T-helper 17 cell (primary cell): ENCODE measurements at places on chromosomes 6 and 20. TPM values are rescaled to one million over a fixed set of nuclear protein-coding genes. Genes with fewer than 3 reads are reported as not detected.

Gene PHF10
- 64.3 TPM for total RNA-seq

GRCh38 chr6:85472744-85473143, 22.9 kb downstream of the NT5E start:
- H3K4me1 ChIP-seq, result peaks cover 3% of the 10 kb centered on the region
- DNase-seq, result no peak
- H3K27ac ChIP-seq, result no peak overlapping the region
- H3K36me3 ChIP-seq, result no peaks in the 10 kb centered on the region
- H3K27me3 ChIP-seq, result peaks cover 11% of the 10 kb centered on the region
- no peak overlapping the region for H3K4me3 ChIP-seq

Gene GLP1R
- not detected for total RNA-seq

Gene EPPIN
- total RNA-seq, result not detected

GRCh38 chr6:157570752-157571151, 189.8 kb downstream of the ZDHHC14 start:
- H3K4me1 ChIP-seq, result peaks cover 12% of the 10 kb centered on the region
- no peaks in the 10 kb centered on the region for H3K36me3 ChIP-seq
- no peak overlapping the region for H3K4me3 ChIP-seq
- no peak overlapping the region for H3K27ac ChIP-seq
- no peaks in the 10 kb centered on the region for H3K27me3 ChIP-seq
- DNase-seq, result no peak
